ENCODE measurements at places on chromosomes 4 and X. TPM values are rescaled to one million over a fixed set of nuclear protein-coding genes. Genes with fewer than 3 reads are reported as not detected.

- no peak for DNase-seq
These were observed 93.4 kb upstream of the RXFP1 start for GRCh38 chr4:158428242-158428641.

- DNase-seq: no peak
These were observed 12.0 kb downstream of the PRDM8 start for GRCh38 chr4:80209340-80209701.

DNA sequence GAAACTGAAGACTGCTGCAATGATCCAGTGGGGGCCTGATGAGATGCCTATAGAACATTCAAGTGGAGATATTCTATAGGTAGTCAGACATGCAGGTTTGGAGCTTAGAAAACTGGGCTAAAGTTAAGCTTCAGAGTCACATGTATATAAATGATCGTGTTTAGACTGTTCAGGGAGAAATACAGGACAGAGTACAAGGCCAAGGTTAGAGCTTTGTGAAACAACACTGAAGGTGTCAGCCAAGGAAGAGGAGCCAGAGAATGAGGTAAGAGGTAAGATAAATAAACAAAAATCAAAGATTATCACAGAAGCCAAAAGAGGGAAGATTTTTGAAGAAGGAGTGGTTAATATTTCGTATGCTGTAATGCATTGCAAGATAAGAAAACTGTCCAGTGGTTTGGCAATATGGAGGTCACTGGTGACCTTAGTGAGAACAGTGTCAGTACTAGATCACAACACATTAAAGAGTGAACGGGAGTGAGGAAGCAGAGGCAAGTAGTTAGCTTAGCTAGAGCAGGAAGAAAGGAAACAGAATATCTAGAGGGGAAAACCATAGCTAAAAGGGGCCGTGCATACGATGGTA is 58.0 kb upstream of the KLHL13 start:
- no peak for DNase-seq

DNA sequence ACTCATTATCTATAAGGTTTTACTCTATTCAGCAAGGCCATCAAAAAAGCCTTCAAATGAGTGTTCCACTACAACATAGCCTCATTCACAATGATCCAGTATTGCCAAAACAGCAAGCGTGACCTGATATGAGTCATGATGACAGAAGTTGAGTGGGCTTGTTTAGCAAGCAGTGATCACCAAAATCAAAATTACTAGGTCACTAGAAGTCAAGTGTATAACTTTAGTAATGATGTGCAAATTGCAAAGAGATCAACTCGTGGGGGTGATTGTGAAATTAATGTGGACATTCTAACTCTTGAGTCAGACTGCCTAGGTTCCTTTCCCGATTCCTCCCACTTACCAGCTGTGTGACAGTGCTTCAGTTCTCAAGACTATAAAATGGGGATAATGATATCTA is 124.5 kb downstream of the CHM start:
- DNase-seq: no peak

GABRQ gene
- total RNA-seq: not detected

PARM1 gene
- 0.04 TPM for total RNA-seq

DNA sequence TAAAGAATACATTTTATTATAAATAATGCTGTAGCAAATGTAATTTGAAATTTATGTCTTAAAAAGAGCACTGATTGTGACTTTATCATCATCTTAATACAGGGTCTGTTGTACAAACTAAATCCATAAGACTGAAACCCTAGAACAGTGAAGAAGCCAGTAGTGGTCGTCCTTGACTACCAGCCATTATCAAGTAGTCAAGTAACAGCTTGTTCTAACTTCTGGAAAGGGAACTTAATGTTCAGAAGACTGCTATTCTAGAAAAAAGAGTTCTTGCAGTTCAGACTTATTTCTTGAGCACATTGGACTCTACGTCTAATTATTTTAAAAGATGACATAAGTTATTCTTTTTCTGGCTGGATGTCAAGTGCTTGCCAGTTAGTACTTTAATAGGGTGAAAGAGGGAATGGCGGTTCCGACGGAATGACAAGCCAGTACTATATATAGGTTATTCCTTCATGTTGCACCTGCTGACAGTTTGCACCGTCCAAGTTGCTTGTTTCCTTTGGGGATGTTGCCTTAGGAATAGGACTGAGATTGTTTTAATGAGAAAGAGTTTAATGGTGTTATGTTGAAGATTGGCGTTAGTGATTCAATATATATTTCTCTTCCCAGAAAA is 109.9 kb downstream of the RAPGEF2 start:
- no peak for DNase-seq

GRCh38 chr4:163166041-163166579 is 580 bp downstream of the NAF1 start:
- peak; percentile 56 for DNase-seq

DNA sequence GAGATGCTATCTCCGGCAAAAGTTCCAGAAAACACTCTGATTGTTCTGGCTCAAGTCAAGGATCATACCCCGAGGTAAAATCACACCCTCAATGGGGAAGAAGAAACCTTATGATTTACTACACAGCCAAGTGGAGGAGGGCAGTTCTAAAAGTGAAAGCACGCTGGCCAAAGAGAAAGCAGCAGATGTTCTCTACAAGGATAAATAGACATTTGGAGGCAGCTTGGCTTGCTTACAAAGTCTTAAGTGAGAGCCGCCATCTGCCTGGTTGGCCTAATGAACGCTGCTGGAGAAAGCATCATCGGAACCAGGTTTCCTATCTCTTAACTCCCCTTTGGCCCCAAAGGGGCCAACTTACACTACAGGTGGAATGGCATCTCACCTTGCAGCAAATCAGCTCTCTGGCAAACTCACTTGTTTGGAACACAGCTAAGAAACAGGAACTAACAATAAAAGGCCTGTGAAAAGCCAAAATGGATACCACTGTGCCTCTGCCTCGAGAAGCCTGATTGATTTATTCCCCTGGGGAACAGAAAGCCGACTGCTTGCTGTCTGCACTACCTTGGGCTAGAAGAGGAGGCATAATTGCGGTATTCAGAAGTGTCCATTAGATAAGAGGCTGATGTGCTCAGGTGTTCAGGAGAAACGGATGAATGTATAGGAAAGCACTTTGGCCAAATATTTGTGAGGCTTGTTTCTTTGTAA is 22.8 kb downstream of the FRAS1 start:
- DNase-seq: no peak

DNA sequence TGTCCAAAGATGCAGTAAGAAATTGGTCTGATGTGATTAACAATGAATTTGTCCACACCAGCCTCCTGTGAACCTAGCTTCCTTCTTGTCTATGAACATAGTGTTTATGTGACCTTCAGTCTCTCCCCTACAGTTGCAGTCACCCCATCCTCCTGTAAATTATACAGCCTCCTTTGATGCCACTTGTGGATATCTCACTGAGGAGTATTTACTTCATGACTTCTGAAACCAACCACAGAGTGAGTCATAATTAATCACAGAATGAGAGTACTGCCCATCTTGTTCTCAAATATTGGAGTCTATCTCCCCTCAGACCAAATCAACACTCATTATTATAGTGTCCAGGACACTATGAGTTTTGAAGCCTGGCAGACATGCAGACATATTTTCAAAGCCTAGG is 27.3 kb upstream of the XAGE2 start:
- no peak for DNase-seq

GRCh38 chr4:158821228-158821971 is 52.6 kb downstream of the FNIP2 start:
- DNase-seq: no peak

NLGN4X gene
- not detected for total RNA-seq

GRCh38 chr4:17475481-17475880 is 36.4 kb downstream of the QDPR start:
- DNase-seq: no peak

DNA sequence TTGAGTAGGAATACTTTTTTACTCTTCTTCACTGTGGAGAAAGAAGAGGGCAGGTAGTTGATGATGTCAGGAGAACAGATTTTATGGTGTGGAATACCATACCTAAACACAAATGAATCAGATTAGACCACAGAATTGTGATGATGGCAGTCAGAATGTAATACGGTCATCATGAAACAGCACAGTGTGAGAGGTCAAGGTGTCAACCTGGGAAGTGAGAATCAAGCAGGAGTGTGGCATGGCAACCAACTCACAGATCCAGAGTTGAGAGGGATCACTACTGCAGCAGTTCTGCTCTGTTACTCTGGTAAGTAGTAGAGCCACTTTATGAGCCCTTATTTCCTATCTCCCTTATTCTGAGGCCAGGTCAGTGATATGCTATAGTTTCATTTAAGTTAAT is 27.7 kb downstream of the METTL14 start:
- DNase-seq: no peak

DNA sequence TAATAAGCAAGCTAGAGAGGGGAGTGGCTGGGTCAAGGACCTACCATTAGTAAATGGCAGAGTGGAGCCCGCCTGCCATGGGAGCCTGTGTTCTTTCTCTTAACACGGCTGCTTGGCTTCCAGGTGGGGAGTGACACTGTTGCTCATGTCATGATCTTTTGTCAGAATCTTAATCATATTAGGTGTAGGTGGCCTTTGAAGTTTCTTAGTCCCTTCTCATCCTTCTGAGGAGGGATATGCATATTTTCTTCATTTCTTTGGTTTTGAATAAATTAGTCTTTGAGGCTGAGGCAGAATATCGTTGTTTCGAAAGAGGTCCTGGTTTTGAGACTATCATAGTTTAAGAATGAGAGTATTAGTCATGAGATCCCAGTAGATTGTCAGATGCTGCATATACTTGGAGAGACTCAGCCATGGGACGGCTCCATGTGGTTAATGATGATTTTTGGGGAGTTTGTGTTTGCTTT is 28.9 kb downstream of the SNX25 start:
- no peak for DNase-seq

GRCh38 chr4:152850377-152850776 is 70.6 kb downstream of the ARFIP1 start:
- peak; percentile 2 for DNase-seq

GDPD2 gene
- total RNA-seq: not detected

Data from activated naive CD8-positive, alpha-beta T cell treated with anti-CD3 and anti-CD28 coated beads for 36 hours (primary cell).